ENCODE measurements at places on chromosomes 7 and 10.

- no peak for DNase-seq
- H3K36me3 ChIP-seq = no peaks in the 10 kb centered on the region
- H3K4me1 ChIP-seq = no peaks in the 10 kb centered on the region
- H3K4me3 ChIP-seq = no peak overlapping the region
- no peaks in the 10 kb centered on the region for H3K27me3 ChIP-seq
- no peak overlapping the region for H3K27ac ChIP-seq
Measured at GRCh38 chr7:142917447-142917846, 16.1 kb downstream of the TRPV5 start.

- no peaks in the 10 kb centered on the region for H3K36me3 ChIP-seq
- no peak overlapping the region for H3K4me3 ChIP-seq
- no peaks in the 10 kb centered on the region for H3K4me1 ChIP-seq
- no peaks in the 10 kb centered on the region for H3K27me3 ChIP-seq
Measured at GRCh38 chr7:90540406-90540805, 55.7 kb upstream of the CDK14 start.

- H3K4me3 ChIP-seq = no peak overlapping the region
- H3K27me3 ChIP-seq = no peaks in the 10 kb centered on the region
- H3K36me3 ChIP-seq = peaks cover 3% of the 10 kb centered on the region
- DNase-seq = no peak
- no peak overlapping the region for H3K27ac ChIP-seq
Measured at GRCh38 chr7:140082770-140083169, 20.0 kb upstream of the PARP12 start.

DNA sequence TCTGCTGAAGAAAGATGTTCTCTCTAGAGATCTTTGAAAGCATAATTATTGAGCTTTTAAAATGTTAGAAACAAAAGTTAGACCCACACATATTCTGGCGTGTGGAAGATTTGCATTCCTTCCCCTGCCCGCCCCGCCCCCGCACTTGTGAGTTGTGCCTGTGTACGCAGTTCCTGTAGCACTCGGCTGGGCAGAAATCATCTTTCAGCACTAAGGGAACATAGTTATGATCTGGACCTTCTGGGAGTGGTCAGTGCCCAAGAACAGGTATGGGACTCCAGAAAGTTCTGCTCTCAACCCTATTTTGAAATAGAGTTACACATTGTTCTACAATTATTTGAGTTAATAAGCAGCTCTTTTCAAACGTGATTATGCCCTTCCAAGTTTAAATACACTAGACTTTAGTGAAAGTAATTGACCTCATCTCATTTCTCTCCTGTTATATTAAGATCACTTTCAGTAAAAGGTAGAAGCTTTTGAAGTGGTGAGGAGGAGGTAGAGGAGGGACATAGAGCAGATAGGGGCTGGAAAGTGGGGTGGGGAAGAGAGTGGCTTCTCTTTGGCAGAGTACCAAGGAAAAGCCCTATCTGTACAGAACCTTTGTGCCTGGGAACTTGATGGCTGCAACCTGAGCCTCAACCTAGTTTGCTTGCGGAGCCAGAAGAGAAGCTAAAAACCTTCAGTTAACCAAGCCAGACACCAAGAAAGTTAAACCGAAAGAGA, 5.7 kb downstream of the BLVRA start:
- H3K27ac ChIP-seq = peak overlapping the region; percentile 82
- peak; percentile 58 for DNase-seq
- H3K4me3 ChIP-seq = peak overlapping the region; percentile 45
- peaks cover 96% of the 10 kb centered on the region for H3K4me1 ChIP-seq
- no peaks in the 10 kb centered on the region for H3K36me3 ChIP-seq

DNA sequence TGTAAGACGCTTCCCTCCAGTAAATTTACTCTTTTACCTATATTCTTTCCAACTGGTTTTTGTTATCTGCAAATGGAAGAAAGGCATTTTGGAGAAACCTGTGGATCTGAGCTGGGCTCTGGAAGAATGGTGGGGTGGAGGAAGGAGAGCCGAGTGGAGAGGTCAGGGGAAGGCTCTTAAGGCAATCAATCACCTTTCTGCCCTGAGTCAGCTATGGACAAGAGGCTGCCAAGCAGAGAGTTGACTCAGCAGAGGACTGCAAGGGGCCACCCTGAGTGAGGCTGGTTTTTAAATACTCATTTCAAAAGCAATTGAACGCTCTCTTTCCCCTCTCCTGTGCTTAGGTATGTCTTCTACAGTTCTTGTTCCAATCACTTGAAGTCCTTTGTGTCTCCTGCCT, 81.8 kb downstream of the SPAG6 start:
- H3K36me3 ChIP-seq = no peaks in the 10 kb centered on the region
- no peaks in the 10 kb centered on the region for H3K27me3 ChIP-seq
- DNase-seq = no peak
- H3K4me3 ChIP-seq = no peak overlapping the region
- peaks cover 12% of the 10 kb centered on the region for H3K4me1 ChIP-seq

DNA sequence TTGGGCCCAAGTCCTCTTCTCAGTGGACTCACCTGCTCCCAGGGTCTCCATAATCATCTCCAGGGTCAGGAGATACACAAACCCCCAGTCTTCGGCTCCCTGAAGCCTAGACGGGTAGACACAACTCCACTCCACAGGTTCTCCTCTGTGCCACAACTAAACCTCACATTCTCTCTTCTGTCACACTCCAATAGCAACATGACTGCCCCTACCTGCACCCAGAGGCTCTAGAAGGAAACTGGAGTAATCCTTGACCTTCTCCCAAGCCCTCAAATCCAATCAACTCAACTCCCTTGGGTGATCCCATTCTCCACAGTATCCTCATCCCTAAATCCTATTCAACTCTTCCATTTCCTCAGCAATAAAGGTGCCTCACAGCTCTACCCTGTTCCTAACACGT, 16.2 kb downstream of the HNRNPF start:
- H3K27me3 ChIP-seq = no peaks in the 10 kb centered on the region
- peaks cover 67% of the 10 kb centered on the region for H3K4me1 ChIP-seq
- no peak for DNase-seq
- H3K27ac ChIP-seq = no peak overlapping the region
- no peak overlapping the region for H3K4me3 ChIP-seq
- H3K36me3 ChIP-seq = peaks cover 23% of the 10 kb centered on the region

DNA sequence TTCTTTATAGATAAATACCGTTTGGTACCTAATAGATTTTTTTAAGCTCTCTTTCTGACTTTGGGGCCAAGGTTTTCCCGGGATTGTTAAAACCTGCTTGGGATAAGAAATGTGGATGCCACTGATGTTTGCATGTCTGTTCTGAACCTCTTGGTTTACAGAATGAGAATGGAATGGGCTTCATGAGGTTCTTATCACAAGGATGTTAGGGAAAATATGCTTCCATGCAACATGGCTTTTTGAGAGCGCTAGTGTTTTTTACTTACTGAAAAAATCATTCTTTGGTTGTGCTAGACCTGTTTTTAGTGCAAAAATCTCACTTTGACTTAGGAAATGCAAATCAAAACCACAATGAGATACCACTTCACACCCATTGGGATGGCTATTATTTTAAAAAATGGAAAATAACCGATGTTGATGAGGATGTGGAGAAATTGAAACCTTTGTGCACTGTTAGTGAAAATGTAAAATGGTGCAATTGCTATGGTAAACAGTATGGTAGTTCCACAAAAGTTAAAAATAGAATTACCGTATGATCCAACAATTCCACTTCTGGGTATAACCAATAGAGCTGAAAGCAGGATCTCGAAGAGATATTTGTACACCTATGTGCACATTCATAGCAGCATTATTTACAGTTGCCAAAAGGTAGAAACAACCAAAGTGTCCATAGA, 38.9 kb downstream of the TSPAN14 start:
- no peaks in the 10 kb centered on the region for H3K27me3 ChIP-seq
- peak overlapping the region; percentile 48 for H3K27ac ChIP-seq
- H3K4me1 ChIP-seq = peaks cover 100% of the 10 kb centered on the region
